ENCODE measurements at places on chromosomes 11 and 22. TPM values are rescaled to one million over a fixed set of nuclear protein-coding genes. Genes with fewer than 3 reads are reported as not detected.

The SCUBE1 gene
- not detected for total RNA-seq

The CD44 gene
- 74.4 TPM for total RNA-seq

The RASD2 gene
- under 0.01 TPM for total RNA-seq

The PAMR1 gene
- total RNA-seq = 0.56 TPM
